Stimulated activated CD4-positive, alpha-beta T cell treated with anti-CD3 and anti-CD28 coated beads, TNF-alpha, amount 100 ng/mL, for 24 hours (primary cell): ENCODE measurements at places on chromosomes 1 and 21.

GRCh38 chr1:223076362-223076761 lies 66.7 kb downstream of the TLR5 start:
- DNase-seq: no peak

DNA sequence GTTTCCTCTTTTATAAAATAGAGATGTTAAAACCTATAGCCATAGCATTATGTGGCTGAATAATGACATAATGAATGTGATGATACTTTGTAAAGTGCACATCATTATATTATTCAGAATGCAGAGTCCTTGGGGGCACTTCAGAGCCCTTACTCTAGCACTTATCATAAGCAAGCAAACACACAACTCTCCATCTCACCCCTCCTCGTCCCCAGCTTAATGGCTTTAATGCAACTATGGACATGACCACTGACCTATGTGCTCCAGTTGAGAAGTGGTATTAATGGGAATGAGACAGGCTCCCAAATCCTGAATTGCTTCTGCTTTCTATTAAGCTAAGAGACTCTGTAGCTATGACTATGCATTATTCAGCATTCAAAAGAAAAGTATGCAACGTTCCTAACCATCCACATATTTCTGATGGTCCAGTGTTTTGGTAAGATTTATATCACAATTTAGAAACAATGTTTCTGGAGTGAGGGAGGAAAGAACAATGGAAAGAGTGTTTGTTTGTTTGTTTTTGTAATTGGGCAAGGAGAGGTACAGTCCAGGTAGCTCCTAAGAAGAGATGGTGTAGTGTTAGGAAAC lies 194.0 kb upstream of the PLXNA2 start:
- no peak for DNase-seq

- no peak for DNase-seq
Observed at GRCh38 chr1:68010543-68010942, 39.9 kb downstream of the DIRAS3 start.

- no peak for DNase-seq
Observed at GRCh38 chr1:156681196-156681960, 4.2 kb upstream of the NES start.

DNA sequence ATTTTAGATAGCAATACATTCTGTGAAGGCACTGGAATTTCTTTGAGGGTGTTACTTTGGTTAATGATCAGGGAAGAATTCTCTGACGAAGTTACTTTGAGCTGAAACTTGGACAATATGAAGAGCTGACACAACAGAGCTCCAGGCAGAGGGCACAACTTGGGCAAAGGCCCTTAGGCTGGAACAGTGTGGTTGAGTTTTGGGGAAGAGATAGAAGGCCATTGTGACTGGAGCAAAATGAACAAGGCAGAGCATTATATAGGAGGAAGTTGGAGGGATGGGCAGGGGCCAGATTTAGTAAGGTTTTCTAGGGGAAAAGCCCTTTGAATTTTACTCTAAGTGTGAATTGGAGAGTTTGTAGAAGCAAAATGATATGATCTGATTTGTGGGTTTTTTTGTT lies 30.9 kb downstream of the LMO4 start:
- no peak for DNase-seq
